ENCODE measurements at places on chromosomes 11 and 22.

GRCh38 chr11:105268404-105269062, 129.0 kb upstream of the CARD18 start:
- no peak for DNase-seq

GRCh38 chr11:26731084-26731456, 9.2 kb upstream of the SLC5A12 start:
- no peak for DNase-seq

DNA sequence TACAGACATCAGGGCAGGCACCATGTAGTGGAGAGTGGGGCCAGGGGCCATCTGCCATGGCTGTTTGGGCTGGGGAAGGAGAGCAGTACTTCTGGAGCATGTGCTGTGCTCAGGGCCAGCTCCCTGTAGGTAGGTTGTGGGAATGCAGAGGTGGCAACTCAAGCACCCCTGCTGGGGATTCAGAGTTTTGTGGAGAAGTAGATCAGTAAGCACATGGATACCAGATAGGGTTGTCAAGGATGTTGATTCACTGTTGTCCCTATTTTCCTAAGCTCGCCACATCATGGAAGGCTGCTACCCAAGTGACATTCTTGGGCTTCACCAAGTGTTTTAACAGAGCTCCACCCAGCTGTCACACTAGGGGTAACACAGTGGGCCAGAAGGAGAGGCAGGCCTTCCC, 67.2 kb downstream of the BMAL1 start:
- no peak for DNase-seq

DNA sequence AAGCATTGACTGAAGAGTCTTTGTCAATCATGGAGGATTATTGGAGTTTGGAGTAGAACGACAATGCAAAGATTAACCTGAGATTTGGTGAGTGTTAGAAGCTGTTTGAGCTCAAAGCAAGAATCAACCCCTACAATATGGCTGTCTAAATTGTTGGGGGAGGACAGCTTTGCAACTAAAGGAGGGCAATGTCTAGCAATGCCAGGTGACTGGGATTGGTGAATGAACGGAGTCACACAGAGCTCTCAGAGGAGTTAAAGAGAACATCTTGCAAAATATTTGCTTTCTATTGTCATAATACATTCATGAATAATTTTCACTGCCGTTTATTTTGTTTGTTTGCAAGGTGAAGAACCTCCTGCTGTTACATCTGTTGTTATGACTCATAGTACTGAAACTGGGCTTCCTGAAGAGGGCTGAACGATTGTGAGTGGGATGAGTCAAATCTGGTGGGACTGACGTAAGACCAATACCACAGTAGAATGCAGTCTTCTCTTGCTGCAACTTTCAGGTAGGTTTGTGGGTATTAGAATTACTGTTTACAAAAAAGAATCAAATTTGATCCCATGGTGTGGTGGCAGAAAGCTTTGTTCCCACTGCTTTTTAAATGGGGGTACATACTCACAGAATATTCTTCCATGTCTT, 281.9 kb downstream of the CADM1 start:
- no peak for DNase-seq

DNA sequence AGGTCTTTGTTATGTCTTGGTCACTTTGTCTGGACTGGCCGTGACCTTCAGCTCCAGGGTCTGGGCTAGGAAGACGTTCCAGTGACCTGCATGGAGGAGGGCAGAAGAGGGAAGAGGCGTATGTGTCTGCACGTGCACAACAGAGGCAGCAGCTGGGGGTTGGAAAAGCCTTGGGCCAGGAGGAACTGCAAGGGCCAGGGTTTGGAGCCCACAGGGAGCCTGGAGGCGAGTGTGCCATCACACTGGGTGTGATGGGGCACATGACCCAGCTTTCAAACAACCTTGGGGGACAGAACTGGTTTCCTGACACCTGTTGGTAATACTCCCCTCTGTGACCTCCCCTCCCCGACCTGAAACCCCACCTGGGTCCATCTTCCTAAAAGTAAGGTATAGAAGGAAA, 34.7 kb downstream of the CHRDL2 start:
- DNase-seq = no peak

DNA sequence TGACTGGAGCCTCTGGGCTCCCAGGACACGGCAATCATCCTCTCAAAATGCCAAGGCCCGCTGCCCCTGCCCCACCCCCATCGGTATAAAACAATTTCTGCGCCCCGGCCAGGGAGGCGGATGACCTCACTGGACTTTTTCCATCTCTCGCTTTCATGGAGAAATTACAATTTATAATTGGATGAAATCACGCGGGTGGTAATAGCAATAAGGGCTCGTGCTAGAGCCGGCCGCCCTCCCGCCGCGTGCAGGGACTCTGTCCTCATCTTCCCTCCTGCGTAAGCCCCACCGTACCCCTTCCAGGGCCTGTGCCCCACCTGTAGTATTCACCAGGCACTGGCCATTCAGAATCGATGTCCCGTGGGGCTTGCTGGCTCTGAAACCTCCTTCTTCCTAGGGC, 64.5 kb downstream of the MACROD1 start:
- no peak for DNase-seq

DNA sequence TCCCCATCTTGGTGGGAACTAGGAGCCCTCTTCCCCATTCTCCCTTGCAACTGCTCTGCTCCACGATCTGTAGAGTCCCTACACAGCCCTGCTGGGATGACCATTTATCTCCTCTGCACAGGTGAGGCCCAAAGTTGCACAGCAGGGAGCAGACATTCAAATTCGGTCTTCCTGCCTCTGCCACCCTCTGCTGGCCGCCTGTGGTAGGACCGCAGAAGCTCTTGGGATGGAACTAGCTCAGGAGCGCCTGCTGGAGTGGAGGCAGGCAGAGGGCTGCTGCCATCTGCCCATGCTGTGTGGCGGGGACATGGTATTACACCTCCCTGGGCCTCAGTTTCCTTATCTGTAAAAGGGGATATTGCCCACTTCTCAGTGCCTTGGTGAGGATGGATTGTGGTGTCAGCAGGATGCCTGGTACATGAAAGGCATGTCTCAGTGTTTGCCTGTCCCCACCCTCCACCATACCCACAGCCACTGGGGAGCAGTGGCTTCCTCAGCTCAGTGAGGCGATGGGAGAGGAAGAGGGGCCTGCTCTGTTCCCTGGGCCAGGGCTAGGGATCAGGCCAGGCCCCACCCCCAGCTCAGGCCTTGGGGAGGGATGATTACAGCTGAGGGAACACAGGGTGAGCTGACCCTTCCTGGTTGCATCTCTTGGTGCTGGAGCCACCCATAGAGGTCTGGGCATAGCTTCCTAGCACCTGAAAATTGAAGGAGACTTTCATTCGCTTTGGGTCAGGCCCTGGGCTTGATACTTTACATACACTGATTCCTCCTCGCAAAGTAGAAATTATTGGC, 11.3 kb upstream of the OMP start:
- DNase-seq = peak; percentile 75

GRCh38 chr11:34072832-34073231, 21.3 kb downstream of the CAPRIN1 start:
- DNase-seq = no peak

DNA sequence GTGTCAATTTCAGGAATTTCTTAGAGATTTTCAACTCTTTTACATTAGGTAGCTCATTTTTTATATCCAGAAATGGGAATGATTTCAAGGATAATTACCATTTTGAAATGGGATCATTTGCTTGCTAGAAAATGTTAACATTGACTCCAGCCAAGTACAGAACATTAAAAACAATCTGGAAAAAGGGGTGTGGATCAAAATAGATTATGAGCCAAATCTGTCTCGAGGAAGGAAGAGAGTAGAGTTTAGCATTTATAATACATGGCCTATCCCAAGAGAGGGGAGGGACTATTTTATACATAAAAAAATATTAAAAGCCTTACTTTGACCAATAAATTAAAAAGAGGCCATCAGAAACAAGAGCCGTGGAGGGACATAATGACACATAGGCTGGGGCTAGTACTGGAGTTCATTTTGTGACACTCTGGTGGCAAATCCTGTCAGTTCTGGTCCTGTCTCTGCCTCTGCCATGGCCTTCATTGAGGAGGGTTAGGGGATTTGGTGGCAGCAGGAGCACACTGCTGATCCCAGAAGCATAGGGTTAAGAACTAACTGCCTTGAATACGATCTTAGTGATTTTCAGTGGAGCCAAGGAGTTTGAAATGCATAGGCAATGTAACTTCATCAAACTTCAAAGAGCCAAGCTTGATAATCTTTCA, 20.4 kb downstream of the PPP6R3 start:
- DNase-seq = no peak

DNA sequence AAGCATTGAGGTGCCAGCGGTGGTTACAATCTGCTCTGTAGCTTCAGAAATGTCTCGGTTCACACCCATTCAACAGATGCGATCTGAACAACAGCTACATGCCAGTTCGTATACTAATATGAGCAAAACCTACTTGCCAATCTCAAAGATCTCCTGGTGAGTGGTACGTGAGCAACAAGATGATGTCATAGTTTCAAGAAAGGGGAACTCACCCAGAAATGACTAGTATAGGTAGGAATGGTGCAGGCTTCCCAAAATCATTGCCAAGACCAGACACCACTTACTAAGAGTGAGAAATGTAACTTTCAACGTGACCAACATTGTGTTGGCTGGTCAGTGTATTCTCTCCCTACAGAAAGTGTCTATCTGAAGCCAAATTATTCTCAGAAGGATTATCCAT, 31.1 kb downstream of the OR6Q1 start:
- no peak for DNase-seq

DNA sequence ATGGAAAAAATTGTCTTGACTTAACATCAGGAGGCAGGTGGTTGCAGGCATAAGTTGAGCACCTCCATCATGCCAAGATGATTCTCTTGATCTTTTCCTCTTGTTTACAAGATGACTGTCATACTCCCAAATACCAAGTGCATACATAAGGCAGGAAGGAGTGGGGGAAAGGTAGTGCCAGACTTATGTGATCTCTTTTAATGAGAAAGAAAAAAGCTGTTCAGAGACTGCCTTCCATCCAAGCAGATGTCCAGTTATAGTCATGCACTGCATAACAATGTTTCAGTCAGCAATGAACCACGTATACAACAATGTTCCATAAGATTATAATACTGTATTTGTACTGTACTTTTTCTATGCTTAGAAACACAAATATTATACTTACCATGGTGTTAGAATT, 135.7 kb downstream of the EHF start:
- DNase-seq = no peak

DNA sequence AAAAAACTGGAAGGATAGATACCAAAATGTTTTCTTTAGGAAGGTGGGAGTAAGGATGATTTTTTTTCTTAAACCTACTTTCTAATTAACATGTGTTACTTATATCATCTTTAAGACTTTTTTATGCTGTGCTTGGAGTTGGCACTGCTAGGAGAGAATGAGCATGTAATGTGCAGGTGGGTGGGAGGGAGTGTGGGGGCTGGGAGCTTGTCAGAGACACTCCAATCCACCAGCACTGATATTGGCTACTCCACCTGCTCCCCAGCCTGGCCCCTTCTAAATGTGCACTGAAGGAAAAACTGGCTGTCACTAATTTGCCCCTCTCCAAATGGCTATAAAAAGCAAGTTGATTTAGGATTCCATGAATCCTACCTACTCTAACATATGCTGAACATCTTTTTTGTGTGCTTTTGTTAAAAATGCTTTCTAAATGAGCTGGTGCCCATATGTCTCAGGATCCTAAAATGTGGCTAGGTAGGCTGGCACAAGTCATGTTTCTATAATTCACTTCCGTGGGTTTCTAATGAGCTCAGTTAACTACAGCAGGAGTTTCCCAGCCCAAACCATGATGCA, 44.3 kb upstream of the BMAL1 start:
- no peak for DNase-seq

- DNase-seq = no peak
These were observed 4.9 kb downstream of the NDUFC2 start for GRCh38 chr11:78074756-78075155.

- peak; percentile 71 for DNase-seq
These were observed 150.2 kb downstream of the BRD1 start for GRCh38 chr22:49677495-49677889.

- DNase-seq = no peak
These were observed 79.1 kb upstream of the SCUBE2 start for GRCh38 chr11:9170450-9170849.

GRCh38 chr11:25927411-25927953, 404.4 kb upstream of the ANO3 start:
- DNase-seq = no peak

DNA sequence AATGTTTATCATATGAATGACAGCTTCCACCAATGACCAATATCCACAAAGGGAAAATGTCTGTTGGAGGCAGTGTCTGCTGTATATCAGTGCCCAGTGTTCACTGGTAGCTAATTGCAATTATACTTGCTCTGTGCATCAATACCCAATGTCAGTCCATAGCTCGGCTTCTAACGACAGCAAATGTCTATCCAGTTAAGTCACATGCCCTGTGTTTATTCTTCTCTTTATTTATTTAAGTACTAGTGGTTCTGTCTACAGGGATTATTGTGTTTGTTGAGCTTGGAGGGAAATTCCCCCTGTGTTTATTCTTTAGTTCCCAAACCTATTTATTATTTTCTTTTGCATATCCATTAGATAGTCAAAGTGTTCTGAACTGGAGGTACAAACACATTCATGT, 18.6 kb downstream of the TSKU start:
- no peak for DNase-seq

DNA sequence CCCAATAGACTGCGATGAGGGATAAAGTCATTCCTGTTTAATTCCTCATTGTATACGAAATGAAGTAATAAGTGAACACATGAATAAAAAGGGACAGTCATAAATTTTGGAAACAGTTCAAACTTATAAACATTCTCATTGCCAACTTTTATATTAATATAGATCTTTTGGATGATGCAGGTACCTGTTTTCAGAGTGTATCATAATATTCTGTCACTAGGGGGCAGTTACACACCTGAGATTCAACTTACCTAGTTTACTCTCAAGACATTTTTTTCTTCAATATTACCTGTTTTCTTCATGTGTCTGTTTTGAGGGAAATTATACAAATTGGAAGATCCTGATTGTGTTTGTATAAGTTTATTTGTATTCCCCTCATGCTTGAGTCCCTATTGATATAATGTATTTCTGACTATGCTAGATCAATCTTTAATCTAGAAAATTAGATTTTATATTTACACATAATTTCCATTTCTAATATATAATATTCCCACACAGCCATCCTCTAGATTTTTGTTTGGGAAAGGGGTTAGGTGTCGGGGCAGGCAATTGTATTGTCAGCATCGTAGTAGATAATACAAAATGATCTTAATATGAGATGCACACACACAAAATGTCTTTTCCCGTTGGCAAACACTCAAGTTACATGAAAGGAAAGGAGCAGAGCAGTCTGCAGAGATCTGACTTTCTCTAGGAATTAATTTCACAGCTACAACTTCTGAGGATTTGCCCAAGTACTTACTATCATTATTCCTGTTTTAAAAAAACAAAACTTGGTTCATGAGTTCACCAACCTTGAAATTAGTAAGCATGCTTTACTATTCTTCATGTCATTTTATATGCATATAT, 18.4 kb downstream of the FDX1 start:
- no peak for DNase-seq

- no peak for DNase-seq
These were observed 6.5 kb downstream of the EXPH5 start for GRCh38 chr11:108587109-108587508.

DNA sequence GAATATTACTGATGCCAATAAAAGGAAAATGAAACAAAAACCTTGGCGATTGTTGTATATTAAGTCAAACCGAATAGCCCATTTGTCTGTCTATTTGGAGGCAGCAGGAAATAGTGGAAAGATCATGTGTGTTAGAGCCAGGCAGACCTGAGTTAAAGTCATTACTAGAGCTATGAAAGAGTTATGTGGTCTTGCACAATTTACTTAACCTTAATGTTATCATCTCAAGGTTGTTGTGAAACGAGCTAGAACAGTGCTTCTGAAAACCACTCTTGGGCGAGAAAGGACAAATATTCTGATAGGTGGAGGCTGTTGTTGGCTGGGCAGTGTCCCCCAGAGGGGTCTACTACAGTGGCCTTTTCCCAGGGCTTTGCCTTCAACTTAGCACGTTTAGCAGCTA, 60.0 kb upstream of the NUP160 start:
- DNase-seq = no peak

All from SJCRH30 (cell line).